T-helper 2 cell treated with Interferon-gamma antibody and Interleukin-4, amounts not matched to agents 100 ng/mL and 5 ng/mL, for 36 hours (primary cell): ENCODE measurements at places on chromosomes 2 and 18. TPM values are rescaled to one million over a fixed set of nuclear protein-coding genes. Genes with fewer than 3 reads are reported as not detected.

Gene ARHGAP15
- total RNA-seq: 191 TPM in 2 replicates

Gene PLEK
- 0.86 and 1.1 TPM in 2 replicates for total RNA-seq

Gene BCL2
- 85.7 and 89.0 TPM in 2 replicates for total RNA-seq

Gene C1QL2
- total RNA-seq: not detected in 2 replicates

Gene CCDC141
- 12.7 and 14.5 TPM in 2 replicates for total RNA-seq

Gene ZNF521
- total RNA-seq: not detected in 2 replicates
